ENCODE measurements at places on chromosomes 1 and 21.

- DNase-seq: no peak
These were observed 4.6 kb upstream of the LHX8 start for GRCh38 chr1:75129660-75129982.

GRCh38 chr21:26840201-26840600 lies 5.0 kb downstream of the ADAMTS1 start:
- DNase-seq: no peak

GRCh38 chr1:63892632-63893395 lies 119.0 kb downstream of the ROR1 start:
- no peak for DNase-seq

- DNase-seq: no peak
These were observed 33.1 kb downstream of the DHCR24 start for GRCh38 chr1:54853793-54854370.

DNA sequence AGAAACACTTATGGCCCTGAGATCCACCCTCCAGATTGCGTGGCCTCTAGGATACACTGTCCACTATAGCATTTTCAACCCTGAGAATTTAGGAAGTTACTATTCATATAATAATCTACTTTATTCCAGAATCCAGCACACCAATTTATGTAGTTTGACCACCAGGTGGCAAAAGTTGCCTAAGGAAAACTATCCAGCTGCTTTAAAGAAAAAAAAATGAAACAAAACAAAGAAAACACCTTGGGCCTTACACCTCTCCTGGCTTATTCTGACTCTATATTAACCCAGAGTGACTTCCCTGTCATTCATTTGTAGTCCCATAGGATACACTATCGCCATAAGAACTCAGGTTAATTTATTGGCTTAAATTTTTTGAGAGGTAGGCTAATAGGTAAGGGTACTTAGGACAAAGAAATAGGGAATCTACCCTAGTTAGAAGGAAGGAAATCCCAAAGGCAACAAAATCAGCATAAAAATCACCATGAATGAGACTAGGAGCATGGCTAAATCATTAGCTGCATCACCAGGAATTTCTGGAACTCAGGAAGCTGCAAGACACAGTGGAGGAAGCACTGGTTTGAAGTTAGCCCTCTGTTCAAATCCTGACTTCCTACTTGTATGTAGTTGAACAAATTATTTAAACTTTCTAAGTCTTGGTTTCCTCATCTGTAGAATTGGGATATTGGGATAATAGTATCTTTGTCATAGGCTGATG lies 107.5 kb downstream of the SPAG17 start:
- DNase-seq: peak; percentile 24

DNA sequence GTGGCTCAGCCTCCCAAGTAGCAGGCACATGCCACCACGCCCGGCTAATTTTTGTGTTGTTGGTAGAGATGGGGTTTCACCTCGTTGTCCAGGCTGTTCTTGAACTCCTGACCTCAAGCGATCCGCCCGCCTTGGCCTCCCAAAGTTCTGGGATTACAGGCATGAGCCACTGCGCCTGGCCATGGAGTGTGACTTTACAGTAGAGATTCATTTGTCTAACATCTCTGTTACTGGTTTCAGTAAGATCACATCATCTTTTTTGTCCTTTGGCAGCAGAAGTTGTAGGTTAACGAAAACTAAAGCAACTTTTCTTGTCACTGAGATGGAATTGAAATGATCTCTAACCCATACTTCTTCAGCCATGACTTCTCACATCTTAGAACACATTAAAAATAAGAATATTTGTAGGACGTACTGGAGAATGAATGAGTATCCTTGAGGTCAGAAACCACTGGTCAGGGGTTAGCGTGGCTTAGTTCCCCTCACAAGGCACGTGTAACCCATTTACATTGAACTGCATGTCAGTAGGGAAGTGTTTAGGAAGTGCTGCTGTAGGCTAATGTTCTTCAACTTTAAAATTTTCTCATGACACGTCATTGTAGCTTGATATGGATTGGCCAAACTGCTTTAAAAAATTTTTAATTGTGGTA lies 75.9 kb downstream of the CAMTA1 start:
- no peak for DNase-seq

DNA sequence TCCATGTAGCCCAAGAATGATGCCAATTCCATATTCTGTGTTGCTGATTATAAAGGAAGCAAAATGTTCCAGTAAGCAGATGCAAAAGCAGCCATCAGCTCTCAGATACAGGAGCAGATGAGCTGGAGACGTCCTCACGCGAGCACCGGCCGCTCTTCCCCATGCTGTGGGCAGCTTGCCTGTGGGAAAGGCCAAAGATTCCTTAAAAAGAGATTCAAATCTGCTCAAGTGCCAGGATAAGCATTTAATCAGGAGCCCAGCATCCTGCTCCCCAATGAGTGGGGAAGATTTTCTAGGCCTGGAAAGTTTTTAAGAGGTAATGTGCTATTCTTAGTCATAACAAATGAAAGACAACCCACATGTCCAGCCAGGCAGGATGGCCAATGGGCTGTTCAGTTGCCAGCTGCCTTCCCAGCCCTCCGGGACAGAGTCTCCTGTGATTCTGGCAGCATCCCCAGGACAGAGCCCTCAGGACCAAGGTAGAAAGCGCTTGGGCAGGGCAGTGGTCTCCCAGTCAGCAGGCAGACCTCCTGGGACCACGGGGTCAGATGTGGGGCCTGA lies 108.2 kb upstream of the TMPRSS2 start:
- no peak for DNase-seq

GRCh38 chr1:109623601-109624161 lies 4.0 kb downstream of the AMPD2 start:
- DNase-seq: peak; percentile 50

GRCh38 chr1:92953491-92953890 lies 7.8 kb downstream of the DIPK1A start:
- DNase-seq: peak; percentile 61

DNA sequence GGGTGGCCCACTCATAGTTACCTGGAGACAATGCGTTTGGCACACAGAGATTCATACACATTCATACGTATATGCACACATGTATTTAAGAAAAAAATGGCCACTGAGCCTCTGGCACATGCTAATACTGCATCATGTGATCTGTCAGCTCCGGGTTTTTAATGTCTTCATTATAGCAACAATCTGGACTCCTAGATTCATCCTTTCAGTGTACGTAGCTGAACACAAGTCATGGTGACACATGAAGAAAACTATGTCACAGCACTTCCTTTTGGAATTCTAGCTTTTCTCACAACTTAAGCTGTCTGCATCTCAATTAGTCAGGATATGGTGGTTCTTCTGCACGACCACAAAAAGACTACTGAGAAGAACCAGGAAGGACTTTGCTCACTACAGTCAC lies 24.7 kb downstream of the HSF2BP start:
- DNase-seq: no peak

GRCh38 chr1:152907686-152908601 lies at the start of gene IVL:
Gene IVL (plus strand): TSS chr1:152908546. CDS start chr1:152909798, 1,252 bp downstream.
- no peak for DNase-seq

DNA sequence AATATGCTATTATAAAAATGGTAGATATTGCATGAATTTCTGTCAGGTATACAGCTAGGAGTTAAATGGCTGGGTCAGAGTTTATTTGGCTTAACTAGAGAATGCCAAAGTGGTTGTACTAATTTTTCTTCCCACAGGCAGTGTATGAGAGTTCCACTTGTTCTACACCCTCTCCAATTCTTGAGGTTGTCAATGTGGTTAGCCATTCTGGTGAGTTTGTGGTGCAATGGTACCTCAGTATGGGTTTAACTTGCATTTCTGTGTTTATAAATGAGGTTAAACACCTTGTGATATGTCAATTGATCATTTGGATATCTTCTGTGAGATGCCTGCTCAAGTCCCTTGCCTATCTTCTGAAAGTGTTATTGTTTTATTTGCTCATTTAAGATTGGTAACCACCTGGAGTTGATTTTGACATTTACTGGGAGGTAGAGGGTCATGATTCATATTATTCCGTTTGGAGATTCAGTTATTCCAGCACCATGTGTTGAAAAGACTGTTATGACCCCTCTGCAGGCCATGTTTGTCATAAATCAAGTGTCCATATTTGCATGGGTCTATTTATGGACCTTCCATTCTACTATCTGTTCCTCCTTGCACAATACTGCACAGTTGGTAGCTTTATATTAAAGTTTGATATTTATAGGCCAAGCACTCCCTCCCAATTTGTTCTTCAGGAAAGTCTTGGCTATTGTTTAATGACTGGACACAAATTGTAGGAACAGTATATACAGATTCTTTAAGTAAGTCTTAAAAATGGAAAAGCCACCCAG lies 5.8 kb downstream of the FALEC start:
- DNase-seq: no peak

DNA sequence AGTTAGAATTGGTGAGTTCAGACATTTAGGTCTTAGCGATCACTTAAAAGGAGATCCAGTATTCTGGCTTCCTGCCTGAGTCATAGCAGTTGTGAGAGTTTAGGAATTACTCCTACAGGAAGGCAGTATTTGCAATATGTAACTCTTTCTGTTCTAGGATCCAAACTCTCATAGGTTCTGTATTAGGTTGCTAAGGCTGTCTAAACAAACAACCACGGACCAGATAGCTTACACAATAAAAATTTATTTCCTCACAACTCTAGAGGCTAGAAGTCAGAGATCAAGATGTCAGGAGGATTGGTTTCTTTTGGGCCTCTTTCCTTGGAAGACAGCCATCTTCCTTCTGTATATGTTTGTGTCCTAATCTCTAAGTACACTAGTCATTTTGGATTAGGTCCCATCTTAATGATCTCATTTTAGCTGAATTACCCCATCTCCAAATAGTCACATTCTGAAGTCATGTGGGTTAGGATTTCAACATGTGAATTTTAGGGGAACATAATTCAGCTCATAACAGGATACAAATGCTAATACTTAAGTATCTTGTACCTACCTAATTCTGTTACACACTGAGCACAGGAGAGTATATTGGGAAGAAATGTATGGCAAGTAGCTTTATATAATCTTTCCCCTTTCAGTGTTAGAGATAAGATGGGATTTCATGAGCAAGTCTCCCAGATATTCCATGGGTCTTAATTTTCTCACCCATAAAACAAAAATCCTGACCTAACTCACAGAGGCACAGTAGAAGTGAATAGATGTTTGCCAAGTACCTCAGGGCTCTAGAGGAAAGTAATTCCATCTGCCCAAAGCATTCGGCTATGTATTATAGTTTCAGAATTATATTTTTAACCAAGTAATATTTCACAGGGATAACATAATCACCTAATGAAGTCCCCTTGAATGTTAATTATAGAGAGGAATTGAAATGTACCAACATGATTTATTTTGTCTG lies 144.4 kb downstream of the PTBP2 start:
- DNase-seq: no peak

- peak; percentile 58 for DNase-seq
These were observed 64.3 kb upstream of the TINAGL1 start for GRCh38 chr1:31511848-31512615.
